ENCODE measurements at places on chromosomes 1 and 21.
A peak's percentile ranks its signal among the peaks of the same experiment; 100 is the strongest.

DNA sequence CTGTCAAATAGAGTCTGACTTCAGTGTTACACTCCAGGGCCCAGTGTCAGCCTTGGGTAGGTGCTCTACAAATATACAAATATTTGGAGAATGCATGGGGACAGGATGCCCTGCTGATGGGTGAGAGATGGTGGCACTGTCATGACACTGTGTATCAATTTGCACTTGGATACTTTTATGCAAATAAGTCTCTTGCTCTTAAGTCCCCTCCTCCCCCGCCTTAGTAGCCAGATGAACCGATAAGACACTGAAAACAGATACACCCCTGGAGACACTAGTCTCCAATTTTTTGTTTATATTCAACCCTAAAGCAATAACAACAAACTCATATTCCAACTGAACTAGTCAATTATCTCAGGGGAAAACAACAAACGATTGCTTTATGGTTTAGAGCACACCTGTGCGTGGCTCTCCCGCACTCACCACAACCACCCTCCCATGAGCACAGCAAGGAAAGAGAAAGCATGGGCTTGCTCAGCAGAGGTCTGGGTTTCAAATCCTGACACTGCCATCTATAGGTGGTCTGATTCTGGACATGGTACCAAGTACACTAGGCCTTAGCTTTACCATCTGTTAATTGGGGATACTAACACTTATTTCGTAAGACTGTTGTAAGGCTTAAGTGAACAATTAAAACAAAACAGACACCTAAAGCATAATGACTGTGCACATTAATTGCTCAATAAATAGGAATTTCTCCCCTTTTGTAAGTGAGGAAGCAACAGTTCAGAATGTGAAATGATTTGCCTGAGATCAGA, 50.3 kb downstream of the HIVEP3 start:
- ATAC-seq, result no peak

DNA sequence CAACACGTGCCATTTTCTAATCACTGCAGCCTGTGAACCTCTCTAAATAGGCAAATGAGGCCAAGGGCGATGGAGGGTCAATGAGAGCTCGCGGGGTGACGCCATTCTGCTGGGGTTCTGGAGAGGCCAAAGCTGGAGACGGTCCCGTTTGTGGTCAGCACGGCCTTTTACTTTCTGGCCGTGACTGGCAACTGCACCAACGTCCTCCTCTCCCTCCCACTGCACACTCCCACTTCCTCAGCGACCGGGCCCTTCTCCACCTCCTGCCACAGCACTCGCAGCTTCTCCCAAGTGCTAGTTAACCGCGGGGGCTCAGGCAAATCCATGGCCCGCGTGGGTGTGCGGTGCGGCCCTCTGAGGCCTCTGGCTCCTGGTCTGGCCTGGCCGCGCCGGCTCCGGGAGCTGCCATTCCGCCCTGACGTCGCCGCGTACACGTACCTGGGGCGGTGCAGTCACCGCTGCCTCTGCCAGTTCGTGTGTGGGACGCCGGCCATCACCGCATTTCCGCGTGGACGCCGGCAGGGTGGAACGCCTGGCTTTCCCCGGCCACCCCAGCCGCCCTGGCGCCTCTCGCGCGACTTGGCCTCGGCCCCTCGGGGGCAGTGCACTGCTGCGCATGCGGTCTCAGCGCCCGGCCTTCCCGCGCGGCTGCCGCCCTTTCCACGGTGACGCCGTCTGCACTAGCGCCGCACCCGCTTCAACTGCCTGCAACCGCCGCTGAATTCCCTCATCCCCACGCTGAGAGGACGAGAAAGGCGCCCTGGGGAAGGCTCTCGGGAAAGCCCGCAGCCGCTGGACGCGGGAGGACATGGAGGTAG, 18.2 kb downstream of the OR2C3 start:
- ATAC-seq, result no peak

GRCh38 chr1:207328004-207328403, 6.5 kb downstream of the CD55 start:
- ATAC-seq, result no peak

DNA sequence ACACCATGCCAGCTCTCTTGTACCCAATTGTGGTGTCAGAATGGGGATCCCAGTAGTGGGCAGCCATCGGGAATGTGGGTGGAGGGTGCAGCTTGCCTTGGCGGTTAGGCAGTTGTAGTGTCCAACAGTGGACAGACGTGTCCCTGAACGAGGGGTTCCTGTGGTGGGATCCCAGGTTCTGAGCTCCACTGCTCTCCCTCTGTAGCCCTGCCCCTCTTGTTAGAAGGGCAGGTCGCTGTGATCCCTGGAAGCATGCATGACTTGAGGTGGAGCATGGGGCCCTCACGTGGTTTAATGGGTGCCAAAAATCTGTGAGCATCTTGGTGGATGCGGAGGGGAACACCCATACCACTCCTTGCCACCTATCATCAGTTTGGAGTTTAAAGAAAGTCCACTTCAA, 4.3 kb downstream of the GALNT2 start:
- ATAC-seq, result no peak

- ATAC-seq, result no peak
Measured at GRCh38 chr1:87718241-87718950, 389.7 kb downstream of the LMO4 start.

- ATAC-seq, result no peak
Measured at GRCh38 chr1:222095606-222096475, 354.0 kb upstream of the DUSP10 start.

- ATAC-seq, result peak; percentile 87
Measured at GRCh38 chr1:22704440-22705067, 6.1 kb upstream of the EPHB2 start.

GRCh38 chr1:7103874-7104273, 318.6 kb downstream of the CAMTA1 start:
- no peak for ATAC-seq

- no peak for ATAC-seq
Measured at GRCh38 chr21:16873176-16873575, 639.7 kb upstream of the CXADR start.

GRCh38 chr1:6547301-6547700, 7.0 kb downstream of the NOL9 start:
- no peak for ATAC-seq

- ATAC-seq, result no peak
Measured at GRCh38 chr21:18759267-18759666, 355.7 kb upstream of the TMPRSS15 start.

- ATAC-seq, result no peak
Measured at GRCh38 chr1:209291715-209292114, 291.8 kb upstream of the CAMK1G start.

- peak; percentile 4 for ATAC-seq
Measured at GRCh38 chr1:243490748-243491686, 235.2 kb downstream of the SDCCAG8 start.

GRCh38 chr1:149917571-149918144, at the start of gene SV2A:
Gene SV2A, minus strand, starts transcription at chr1:149917844. Its CDS starts 4,004 bp downstream, at chr1:149913840.
- ATAC-seq, result peak; percentile 96

- no peak for ATAC-seq
Measured at GRCh38 chr1:106975944-106976343, 80.5 kb upstream of the PRMT6 start.

DNA sequence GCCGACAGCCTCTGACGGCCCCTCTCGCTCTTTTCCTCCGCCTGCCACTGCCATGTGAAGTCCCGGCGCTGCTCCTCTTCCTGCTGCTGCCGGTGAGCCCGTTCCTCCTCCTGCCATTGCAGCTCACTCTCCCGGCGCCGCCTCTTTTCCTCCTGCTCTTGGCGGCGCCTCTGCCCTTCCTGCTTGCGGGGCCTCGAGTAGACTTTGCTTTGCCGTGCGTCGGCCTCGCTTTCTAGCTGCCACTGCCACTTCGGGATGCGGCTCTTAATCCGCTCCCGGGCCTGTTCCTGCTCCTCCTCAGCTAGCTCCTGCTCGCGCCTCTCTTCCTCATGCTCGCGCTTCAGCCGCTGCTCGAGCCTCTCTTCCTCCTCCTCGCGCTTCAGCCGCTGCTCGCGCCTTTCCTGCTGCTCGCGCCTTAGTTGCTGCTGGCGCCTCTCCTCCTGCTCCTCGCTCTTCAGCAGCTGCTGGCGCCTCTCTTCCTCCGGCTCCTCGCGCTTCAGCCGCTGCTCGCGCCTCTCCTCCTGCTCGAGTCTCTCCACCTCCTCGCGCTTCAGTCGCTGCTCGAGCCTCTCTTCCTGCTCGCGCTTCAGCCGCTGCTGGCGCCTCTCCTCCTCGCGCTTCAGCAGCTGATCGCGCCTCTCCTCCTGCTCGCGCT, 4.3 kb downstream of the TCHH start:
- ATAC-seq, result no peak

GRCh38 chr1:235450886-235451483, 53.3 kb downstream of the B3GALNT2 start:
- no peak for ATAC-seq

GRCh38 chr1:201328576-201328975, 45.3 kb downstream of the PKP1 start:
- ATAC-seq, result no peak

DNA sequence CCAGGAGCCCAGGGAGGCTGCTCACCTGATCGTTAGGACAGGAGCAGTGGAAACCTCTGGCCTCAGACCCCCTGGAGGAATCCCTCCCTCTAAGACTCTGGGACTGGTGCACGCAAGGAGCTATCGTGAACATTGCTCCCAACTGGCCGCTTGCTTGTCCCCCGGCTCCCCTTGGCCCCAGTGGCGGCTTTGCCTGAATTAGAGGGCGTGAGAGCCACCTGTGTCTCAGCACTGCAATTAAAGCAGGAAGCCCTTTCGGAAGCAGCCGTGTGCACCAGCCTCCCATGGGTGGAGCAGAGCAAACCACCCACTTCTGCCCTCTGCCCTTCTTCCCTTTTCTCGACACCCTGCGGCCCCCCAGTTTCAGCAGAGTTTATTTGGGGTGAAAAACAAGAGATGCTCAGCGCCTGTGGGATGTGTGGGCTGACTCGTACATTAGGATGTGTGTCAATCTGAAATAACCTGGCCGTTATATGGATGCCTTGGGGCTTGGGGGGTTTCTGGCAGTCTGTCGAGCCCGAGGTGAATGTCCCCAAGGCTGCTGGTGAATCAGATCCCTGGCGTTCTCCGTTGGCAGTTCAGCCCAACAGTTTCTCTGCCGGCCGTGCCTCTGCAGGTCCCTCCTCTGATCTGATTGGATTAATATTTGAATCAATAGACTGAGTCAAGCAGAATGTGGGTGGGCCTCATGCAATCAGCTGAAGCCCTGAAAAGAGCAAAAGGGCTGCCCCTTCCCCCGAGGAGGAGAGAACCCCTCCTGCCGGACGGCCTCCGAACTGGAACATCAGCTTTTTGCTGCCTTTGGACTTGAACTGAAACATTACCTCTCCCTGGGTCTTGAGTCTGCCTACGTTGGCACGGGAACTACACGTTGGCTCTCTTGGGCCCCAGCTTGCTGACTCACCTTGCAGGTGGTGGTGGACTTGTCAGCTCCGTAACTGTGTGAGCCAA, 7.3 kb upstream of the UMODL1 start:
- no peak for ATAC-seq

GRCh38 chr1:52911541-52911940, 10.0 kb downstream of the ECHDC2 start:
- no peak for ATAC-seq
